ENCODE measurements at places on chromosomes 16 and 17.

DNA sequence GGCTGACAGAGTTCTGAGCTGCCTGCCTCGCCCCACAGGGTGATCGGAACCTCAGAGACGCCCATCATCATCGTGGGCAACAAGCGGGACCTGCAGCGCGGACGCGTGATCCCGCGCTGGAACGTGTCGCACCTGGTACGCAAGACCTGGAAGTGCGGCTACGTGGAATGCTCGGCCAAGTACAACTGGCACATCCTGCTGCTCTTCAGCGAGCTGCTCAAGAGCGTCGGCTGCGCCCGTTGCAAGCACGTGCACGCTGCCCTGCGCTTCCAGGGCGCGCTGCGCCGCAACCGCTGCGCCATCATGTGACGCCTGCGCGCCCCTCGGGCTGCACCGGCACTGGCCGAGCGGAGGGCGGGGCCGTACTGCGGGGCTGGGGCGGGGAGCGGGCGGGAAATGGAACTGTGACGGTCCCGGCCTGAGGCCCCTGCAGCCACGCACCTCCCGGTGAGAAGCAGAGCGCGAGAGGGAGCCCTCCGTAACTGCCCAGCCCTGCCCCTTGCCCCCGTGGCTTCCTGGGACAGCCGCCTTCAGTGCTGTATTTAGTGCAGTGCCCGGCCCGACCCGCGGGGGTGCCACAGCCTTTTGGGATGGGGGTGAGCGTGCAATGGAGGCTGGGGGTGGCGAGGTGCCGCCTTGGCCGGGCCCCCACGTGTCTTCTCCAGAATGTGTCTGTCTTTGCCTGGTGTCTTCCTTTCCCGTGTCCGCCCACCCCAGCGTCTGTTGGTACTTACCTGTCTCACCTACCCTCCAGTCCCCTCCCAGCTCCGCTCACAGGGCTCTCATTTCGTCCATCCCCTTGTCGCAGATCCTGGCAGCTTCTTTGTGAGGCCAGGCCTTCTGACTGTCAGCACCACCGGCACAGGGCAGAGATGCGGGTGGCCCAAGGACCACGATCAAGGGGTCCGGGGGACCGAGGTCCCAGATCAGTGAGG lies 9.8 kb downstream of the RASL10B start:
- no peak for DNase-seq

DNA sequence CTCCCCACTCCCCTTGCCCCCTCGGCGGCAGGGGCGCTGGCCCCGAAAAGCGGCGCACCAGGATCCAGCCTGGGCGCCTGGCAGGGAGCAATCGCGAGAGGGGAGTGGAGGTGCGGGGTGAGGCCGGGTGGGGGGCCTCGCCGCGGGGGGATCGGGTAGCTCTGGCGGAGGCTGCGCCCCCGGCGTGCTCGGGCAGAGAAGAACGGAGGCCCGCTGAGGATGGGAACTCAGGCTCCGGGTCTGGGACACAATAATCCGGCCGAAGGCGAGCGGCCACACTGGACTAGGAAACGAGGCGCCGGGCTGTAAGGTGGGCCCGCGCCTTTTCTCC lies 721 bp upstream of the PCGF2 start:
- no peak for DNase-seq

GRCh38 chr16:89574681-89575246 lies 794 bp upstream of the CPNE7 start:
- no peak for DNase-seq

DNA sequence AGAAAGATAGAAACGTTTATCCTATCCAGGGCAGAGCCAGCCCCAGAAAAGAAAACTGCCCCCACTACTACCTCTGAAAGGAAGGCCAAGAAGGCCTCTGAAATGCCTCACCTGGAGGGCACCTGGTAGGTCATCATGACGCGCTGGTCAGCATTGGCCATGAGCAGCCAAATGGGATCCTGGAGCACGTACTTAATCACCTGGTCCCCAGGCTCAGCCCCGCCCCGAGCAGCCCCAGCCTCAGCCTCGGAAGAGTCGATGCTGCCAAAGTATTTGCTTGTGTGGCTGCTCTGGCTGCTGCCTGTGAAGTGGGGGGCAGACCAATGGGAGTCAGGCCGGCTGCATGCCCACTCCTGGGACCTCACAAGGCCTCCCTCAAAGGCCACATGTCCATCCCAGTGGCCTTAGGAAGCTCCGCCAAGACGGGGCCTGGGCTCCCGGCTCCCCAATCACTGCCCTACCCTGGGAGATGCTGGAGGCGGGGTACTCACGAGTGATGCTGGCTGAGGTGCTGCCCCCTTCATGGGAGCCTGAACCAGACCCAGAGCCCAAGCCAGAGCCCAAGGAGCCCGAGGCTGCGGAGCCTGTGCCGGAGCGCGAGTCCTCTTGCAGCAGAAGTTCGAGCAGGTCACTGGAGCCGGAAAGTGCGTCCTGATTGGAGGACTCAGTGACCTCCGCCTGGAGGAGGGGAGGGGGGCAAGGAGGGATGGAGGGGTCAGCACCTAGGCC lies 9.9 kb downstream of the PER1 start:
- no peak for DNase-seq

All from NCI-H446 (cell line).